Nucleus accumbens (tissue), 56 donors: ENCODE measurements at places on chromosomes 12 and 14.

- DNase-seq: no peak
These were observed 109.5 kb downstream of the PAX9 start for GRCh38 chr14:36771028-36771640.

DNA sequence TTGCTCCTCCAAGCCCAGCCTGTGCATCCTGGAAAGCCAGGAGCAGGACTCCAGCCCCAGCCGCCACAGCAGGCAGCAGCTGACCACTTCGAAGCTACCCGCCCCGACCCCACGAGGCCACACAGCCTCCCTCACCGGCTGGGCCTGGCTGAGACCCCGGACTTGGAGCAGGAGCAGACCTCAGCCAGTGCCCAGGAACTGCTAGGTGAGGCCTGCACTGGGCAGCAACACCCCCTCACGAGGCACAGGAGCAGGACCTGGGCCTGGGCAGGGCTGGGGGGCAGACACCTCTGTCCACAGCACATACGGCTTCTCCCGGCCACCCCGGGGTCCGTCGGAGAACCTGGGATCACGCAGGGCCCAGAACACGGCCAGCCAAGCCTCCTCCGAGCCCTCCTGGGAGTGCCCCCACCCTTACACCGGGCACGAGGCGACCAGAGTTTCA, 137.4 kb upstream of the C14orf180 start:
- no peak for DNase-seq

DNA sequence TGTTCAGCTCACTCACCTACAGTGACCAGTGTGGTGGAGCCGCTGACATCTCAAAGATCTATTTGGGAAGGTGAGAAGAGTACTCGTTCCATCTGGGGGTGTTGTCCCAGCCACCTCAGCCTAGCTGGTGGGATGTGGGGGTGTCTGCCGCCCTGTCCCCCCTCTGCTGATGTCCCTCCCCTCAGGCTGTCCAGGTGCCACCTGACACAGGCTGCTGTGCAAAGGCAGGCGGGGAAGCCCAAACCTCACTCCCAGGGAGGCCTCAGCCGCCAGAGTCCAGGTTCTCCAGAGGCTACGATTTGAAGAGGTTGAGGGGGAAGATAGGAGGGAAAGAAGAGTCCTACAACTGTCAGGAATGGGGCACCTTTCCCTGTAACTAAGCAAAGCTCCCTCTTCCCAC, 51.3 kb upstream of the FKBP4 start:
- DNase-seq: no peak

GRCh38 chr14:97387252-97387874, 590.2 kb downstream of the VRK1 start:
- no peak for DNase-seq

DNA sequence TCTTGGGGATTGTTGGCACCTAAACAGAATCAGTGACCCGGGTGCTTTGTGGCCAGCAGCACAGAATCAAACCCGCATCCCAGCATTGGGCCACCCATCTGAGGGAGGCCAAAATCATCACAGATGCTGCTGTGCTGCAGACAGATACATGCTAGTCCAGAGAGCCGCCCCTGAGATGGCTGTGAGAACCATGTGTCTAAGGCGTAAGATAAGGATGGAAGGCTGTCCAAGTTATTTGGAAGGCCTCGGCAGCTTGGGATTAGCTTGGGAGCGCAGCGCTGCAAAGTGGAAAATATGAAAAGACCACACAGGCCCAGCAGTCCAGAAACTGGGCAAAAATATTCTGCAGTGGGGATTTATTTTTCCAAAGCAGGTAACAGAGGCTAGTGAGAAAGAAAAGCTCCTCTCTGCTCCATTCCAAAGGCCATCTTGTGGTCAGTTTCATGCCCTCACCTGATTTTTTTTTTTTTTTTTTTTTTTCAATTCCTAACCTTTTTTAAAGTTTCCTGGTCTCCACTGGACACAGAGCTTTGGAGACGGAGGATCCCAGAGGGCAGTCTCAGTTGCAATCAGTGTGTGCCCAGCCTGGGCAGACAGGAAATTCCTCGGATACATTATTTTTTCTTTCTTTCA, 178.9 kb upstream of the BCL2L14 start:
- no peak for DNase-seq

GRCh38 chr14:77458249-77458950, 507 bp downstream of the AHSA1 start:
- DNase-seq: no peak

- no peak for DNase-seq
These were observed 3.7 kb upstream of the TM9SF1 start for GRCh38 chr14:24198814-24199524.

DNA sequence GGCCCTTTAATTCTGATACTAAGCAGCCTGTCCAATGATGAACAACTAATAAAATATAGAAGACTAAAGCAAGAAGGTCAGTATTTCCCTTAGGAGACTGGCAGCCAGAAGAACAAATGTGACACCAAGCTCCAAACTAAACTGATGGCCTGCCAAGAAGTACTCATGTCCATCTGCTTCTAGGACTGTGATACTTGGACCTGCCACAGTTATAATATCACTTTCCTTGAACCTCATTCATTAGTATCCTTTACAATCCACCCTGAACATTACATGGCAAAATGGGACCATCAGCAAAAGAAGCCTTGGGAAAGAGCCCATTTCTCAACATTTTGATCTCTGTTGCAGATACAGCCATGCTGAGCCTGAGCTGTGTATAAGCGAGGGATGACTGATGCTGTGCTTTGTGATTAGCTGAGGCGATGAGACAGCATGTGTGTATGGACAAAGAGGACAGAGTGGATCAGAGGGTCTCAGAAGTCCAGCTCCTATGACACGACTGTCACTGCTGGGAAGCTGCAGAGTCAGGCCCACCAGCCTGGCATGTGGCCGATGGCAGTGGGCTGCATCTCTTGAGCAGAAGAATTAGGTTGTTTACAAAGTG, 73.9 kb downstream of the TGFB3 start:
- DNase-seq: no peak

GRCh38 chr12:102484428-102484958, 4.1 kb upstream of the IGF1 start:
- no peak for DNase-seq

DNA sequence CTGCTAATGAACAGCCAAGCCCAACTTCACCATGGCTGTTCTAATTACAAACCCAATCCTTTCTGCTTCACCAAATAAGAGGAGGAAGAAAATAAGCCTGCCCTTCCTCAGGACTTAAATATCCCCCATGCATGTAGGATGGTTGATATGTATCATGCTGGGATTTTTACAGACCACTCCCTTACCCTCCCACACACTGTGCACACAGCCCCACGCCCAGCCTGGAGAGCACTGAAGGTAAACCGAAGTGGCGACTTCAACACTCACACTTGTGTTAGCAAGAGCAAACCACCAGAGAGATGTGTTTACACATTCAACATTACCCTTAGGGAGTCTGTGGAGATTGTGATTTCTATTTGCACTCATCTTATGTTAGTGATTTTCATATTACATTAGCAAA, 241.2 kb downstream of the EGLN3 start:
- no peak for DNase-seq

DNA sequence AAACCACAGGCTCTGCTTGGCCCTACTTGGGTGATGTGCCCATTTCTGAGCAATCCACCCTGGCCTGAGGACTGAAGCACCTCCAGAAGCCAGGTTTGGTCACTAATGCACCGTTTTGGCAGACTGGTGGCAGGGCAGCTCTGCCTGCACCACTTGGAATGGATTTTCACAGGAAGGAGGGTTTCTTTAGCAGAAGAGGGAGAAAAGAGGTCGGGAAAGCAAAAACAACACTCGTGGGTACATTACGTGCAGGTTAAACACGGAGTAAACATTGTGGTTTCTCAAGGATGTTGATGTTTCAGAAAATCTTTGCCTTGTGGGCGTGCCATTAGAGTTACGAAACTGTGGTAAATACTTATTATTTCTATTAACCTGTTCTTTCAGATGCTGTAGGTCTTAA, 70.8 kb downstream of the KCNA5 start:
- DNase-seq: no peak

DNA sequence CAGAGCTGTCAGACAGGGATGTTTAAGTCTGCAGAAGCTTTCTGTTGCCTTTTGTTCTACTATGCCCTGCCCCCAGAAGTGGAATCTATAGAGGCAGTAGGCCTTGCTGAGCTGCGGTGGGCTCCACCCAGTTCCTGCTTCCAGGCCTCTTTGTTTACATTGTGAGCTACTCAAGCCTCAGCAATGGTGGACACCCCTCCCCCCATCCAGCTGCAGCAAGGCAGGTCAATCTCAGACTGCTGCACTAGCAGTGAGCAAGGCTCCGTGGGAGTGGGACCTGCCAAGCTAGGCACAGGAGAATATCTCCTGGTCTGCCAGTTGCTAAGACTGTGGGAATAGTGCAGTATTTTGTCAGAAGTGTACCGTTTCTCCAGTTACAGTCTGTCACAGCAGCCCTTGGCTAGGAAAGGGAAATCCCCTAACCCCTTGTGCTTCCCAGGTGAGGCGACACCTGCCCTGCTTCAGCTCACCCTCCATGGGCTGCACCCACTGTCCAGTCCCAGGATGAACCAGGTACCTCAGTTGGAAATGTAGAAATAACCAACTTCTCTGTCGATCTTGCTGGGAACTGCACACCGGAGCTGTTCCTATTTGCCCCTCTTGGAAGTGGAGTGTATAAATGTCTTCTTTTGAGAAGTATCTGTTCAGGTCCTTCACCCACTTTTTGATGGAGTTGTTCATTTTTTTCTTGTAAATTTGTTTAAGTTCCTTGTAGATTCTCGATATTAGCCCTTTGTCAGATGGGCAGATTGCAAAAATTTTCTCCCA, 213.5 kb upstream of the SLC38A2 start:
- DNase-seq: no peak

- no peak for DNase-seq
These were observed 380.2 kb downstream of the NAV3 start for GRCh38 chr12:78210894-78211302.

- DNase-seq: no peak
These were observed 5.4 kb upstream of the KRT81 start for GRCh38 chr12:52296572-52297215.

GRCh38 chr14:56294128-56294527, 175.9 kb downstream of the PELI2 start:
- no peak for DNase-seq

- no peak for DNase-seq
These were observed 66.1 kb upstream of the GRIP1 start for GRCh38 chr12:66744956-66745383.

GRCh38 chr12:2884810-2885209, 5.9 kb upstream of the TULP3 start:
- DNase-seq: no peak

DNA sequence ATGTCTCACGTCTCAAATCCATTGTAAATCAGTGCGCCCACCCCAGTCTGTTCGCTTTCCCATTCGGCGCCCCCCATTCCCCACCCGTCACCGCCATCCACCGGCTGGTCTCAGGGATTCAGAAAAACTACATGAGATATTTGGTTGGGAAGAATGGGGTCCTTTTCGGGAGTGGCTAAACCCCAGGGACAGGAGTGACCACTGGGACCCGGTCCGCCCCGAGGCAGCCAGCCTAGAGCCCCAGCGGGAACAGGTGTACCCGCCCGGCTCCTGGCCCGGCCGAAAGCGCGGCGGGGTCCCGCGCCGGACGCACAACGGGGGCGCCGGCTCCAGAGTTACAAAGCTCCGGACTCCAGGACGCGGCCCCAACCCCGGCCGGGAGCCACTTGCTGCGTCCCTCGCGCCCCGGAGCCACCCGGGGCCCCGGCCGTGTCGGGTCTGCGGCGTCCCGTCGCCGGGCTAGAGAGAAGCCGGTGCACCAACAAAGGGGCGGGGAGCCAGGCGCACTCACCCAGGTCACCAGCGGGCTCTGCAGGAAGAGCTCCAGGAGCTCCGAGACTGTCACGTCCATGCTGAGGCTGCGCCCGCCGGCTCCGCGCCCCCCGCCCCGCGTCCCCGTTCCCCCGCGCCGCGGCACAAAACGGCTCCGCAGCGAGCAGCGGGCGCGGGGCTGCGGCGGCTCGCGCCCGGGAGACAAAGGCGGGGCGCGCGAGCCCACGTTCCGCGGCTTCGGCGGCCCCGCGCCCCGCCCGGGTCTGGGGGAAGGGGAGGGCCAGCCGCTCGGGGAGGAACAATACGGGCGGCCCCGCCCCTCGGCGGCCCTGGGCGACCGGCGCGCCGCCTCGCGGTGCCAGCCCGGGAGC, at the start of gene CCDC88C:
CCDC88C (minus strand) TSS at position 701 of the 863 bp plus-strand sequence; CDS start at position 571, 130 bp downstream.
- peak; percentile 35 for DNase-seq

DNA sequence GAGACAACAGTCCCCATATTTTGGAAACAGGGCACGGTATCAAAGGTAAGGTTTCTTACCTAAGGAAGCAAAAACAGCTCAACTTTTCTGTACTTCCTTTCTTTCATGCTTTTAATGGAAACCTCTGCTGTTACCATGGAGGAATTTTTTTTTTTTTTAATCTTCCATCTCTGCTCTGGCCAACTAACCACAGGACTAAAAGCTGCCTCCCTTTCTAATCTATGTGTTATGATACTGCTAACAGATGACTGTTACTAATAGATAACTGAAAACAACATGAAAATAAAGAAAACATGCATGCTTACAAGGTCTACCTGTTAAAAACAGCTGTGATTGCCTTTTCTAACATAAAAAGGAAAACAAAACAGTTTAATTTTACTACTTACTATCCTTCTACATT, 168.4 kb downstream of the SOX5 start:
- DNase-seq: no peak

DNA sequence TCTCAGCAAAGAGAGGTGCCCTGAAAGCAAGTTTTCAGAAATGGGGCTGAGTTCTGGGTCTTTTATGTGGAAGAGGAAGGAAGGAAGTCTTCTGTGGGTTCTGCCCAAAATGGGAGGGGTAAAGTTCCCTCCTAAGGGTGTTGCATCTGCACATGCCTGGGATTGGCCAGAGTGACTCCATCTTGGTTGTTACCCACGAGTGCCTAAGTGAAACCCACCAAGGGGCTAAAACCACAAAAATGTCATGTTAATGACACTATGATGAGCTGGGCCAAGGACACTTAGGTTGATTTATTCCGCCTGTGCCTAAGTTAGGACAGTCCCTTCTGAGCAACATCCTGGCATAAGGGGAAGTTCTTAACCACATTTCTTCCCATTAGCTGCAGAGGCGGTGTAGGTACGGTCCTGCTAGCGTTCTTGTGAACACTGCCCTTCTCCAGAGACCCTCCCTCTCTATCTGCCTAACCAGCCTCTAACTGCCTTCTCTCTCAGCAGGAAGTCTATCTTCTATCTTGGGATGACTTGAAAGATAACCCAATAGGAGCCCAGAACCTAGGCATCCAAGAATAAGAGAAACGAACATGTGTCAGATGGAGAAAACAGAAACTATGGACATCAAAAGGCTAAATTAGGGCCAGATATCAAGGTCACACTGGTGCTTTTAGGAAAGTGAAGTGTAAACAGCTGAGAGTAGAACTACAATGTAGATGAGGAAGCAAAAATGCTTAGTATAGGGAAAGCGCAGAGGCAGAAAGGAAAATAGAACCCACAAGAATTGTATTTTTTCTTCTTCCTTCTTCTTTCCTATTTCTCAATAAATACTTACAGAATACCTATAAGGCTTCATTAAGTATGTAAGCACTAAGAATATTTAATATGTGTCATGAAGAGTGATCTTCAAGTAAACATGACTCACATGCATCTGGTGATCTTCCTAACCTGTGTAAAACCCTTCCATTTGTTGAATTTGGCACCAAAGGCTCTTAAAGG, 104.2 kb upstream of the AMN1 start:
- no peak for DNase-seq

GRCh38 chr14:101247842-101248725, 313.2 kb upstream of the DIO3 start:
- DNase-seq: no peak
